ENCODE measurements at places on chromosomes 5 and 9.
A peak's percentile ranks its signal among the peaks of the same experiment; 100 is the strongest.

DNA sequence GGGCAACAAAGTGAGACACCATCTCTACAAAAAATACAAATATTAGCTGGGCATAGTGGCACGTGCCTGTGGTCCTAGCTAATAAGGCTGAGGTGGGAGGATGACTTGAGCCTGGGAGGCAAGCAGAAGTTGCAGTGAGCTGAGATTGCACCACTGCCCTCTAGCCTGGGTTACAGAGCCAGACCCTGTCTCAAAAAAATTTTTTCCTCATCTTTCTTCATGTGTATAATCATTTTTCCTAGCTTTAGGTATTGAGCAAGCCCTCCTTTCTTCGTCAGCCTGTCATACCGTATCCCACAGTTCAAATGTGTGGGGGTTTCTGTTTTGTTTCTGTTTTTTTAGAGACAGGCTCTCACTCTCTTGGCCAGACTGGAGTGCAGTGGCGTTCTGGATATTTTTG is 41.3 kb downstream of the EHMT1 start:
- no peak for DNase-seq

DNA sequence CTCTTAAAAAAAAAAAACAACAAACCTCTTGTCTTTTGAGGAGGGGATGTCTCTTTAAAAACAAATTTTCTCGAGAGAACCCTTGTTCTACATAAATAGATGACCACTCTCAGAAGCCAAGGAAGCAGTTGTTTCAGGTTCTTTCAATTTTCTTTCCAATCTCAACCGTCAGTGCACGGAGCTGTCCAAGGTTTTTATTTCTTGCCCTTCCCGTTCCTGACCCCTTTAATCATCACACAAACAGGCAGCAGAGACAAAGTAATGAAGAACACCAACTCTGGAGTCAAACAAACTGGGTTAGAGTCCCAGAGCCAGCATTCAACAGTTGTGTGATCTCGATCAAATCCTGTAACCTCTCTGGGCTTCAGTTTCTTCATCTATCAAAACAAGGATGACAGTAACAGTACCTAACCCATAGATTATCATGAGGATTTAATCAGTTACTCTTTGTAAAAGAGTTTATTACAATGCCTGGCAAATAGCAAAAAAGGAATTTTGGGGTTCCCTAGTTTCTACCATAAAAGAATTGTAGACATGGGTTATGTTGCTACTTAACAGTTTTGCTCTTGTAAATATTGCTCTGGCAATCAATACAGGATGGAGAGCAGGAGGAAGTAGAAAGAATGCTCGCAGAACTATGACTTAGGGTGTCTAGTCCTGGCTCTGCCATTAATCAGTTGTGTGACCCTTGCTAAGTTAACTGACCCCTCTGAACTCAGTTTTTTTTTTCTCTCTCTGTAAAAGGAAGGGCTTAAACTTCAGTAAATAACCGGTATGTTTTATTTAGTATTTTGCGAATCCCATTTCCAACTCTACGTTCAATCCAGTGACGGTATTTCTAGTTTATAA is 1.0 kb upstream of the NIM1K start:
- DNase-seq = no peak

DNA sequence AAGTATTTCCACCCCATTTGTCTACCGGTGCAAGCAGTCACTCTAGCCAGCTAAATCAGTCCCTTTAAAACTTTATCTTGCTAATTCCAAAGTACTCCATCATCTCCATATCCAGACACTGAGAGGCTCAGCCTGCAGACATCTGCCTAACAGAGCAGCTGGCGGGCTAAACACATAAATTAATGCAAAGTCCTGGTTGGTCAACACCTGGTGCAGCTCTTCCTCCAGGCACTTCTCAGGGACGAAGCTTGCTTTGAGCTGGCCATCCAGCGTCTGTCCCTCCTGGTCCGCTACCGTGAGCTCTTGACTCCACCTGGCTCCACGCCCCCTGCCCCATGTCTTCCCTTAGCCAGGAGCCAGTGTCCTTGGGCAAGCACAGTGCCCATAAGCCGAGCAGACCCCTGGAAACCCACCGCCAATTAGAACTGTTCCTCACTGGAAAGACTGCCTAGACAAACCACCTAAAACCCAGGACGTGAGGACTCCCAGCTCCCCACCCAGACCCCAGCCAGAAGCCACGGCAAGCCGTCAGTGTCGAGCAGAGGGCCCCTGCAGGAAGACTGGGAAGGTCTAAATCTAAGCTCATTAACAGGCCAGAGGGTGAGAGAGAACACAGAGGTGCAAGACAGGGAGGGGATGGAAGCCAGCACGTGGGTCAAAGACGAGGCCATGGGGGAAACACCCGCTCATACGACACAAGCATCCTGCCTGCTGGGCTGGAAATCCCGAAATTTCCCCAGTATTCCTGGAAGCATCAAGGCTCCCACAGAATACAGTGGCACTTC is 120.0 kb downstream of the COL23A1 start:
- no peak for DNase-seq

- no peak for DNase-seq
Measured at GRCh38 chr5:15682122-15682521, 182.1 kb downstream of the FBXL7 start.

DNA sequence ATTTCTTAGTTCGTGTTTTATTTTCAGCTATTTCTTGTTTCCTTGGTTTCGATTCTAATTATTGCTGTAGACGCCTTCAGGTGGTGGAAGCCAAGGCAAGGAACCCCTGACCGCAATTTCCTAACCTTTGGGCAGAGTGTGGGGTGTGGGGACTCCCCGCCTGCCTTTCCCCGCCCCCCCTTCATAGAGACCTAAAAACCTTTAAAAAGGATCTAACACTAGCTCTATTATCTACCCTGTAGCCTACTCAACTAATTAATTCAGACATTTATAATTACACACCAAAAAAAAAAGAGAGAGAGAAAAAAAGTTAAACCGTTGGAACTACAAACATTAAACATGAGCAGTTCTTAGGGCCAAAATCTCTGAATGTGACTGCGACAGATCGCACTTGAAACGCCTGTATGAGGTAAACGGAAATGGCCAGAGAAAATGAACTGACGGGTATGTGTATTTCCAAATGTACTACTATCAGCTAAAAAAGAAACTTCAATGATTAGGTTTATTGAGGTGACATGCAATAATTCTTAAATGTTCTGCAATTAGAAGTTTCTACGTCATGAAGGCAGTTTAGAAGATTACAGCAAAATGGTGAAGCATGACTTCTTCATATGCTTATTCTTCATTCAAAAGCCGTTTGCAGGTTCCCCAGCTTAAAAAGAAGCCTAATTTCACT is 19.0 kb upstream of the FER start:
- DNase-seq = peak; percentile 23

DNA sequence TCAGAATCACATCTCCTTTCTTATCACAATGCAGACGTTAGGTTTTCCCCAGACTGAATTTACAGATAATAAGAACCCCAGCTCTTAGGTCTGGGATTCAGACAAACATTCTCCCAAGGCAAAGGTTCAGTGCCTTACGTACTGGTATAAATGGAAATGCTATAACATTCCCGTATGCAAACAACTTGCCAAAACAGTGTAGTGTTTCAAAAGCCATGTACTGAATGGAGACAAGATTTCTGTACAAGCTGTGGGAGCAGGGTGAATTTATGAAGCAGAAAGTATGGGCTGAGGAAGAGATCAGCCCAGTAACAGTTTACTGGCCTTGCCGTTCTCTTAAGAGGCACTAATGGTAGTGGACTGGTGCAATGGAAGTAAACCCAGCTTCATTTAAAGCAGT is 225.5 kb upstream of the ZNF462 start:
- no peak for DNase-seq

GRCh38 chr5:147857302-147858129 is 21.0 kb upstream of the SCGB3A2 start:
- DNase-seq = peak; percentile 19

GRCh38 chr5:78640662-78641474 is 7.7 kb downstream of the LHFPL2 start:
- no peak for DNase-seq

DNA sequence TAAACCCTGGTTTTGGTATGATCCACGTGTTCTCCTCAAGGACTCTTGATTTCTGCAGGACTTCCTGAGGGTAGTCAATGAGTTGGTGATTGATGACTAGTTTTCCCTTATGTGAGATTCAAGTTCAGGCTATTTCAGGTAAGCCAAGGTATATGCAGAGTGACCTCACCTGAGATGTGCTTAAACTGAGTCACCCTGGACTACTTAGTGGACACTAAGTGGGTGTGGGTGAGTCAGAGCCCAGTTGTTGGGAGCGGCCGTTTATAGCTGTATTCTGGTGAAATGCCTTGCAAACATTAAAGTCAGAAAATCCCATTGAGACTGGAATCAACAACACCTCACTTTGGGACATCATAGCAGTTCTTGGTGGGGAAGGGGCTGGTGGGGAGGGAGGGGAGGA is 62.9 kb downstream of the SLC28A3 start:
- no peak for DNase-seq

DNA sequence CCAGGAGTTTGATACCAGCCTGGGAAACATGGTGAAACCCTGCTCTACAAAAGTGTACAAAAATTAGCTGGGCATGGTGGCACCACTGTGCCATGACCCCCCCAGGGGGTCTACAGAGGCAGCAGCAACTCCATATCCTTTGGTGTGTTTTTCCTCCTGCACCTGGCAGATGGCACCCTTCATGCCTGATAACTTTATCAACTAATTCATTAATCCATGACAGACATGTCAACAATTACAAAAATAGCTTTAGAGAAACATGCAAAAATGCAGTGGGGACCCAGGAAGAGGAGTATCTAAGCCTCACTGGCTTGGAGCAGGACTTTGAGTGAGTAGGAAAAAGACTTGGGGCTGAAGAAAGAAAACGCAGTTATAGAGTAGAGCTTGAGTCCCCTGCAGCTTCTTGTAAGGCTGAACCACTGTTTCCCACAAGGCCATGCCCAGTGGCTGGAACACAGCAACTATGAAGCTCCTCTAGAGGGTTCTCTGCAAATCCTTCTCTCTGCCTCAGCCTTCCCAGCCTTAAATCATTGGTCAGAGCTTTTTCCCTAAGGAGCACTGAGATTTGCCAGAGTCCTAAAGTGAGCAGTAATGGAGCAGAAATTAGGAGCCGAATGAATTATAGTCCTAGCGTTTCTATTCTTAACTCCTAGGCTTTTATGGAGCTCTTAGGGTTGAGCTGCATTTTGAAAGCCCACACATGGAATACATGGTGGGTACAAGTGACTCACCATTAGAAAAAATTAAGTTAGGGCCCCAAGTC is 25.5 kb upstream of the B4GALT1 start:
- DNase-seq = no peak

- DNase-seq = no peak
Measured at GRCh38 chr5:1786621-1787471, 12.8 kb downstream of the MRPL36 start.

GRCh38 chr9:86557063-86557766 is 203.0 kb upstream of the TUT7 start:
- no peak for DNase-seq

- no peak for DNase-seq
Measured at GRCh38 chr9:36842560-36843530, 191.2 kb downstream of the PAX5 start.

DNA sequence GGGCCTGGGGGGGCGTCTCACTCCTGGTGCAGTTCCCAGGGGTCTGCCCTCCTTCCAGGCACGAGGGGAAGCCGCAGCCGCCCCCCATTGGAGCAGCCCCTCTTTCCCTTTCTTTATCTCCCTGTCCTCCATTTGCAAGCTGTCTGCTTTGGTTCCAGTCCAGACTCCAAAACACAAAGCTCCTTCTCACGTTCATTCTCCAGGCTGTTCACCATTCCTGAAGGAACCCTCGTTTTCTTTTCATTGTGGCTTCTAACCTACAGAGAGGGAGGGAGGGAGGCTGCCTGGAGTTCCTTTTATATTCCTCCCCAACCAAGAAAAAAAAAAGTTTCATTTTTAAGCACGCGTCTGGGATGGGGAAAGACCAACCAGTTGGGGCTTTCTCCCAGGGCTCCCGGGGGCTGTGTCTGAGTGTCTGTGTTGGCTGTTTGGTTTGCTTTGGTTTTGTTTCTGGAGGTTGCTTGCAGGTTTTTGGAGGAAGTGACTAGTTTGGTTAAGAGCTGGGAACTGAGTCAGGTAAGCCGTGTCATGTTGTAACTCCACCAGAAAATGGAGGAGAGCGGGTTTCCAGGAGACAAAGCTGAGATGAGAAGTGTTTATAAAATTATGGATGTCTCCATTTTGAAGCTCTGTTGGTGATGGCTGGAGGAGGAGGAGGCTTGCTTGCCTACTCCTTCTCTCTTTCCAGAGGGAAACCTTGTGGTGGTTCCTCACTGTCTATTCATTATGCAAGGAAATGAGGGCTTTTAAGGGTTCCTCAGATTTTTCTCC is 1.6 kb downstream of the ZNF462 start:
- no peak for DNase-seq

DNA sequence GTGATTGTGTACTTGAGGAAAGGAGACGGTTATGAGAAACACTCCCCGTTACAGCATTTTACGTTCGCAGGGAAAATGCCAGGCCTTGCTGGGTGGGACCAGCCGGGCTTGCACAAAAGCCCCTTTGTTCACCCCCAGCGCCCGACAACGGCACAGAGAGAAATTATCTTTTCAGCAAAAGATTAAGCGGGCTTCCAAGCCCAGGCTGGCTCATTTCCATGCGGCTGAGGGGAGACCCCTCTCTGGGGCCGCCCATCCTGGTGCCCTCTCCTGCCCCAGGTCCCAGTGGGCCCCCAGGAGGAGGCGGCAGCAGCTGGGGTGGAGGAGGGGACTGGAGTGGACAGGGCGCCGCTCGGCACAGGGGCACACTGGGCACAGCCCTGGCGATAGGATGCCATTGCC is 50.8 kb upstream of the NOTCH1 start:
- no peak for DNase-seq

- no peak for DNase-seq
Measured at GRCh38 chr5:76404223-76405211, 1.4 kb downstream of the IQGAP2 start.

DNA sequence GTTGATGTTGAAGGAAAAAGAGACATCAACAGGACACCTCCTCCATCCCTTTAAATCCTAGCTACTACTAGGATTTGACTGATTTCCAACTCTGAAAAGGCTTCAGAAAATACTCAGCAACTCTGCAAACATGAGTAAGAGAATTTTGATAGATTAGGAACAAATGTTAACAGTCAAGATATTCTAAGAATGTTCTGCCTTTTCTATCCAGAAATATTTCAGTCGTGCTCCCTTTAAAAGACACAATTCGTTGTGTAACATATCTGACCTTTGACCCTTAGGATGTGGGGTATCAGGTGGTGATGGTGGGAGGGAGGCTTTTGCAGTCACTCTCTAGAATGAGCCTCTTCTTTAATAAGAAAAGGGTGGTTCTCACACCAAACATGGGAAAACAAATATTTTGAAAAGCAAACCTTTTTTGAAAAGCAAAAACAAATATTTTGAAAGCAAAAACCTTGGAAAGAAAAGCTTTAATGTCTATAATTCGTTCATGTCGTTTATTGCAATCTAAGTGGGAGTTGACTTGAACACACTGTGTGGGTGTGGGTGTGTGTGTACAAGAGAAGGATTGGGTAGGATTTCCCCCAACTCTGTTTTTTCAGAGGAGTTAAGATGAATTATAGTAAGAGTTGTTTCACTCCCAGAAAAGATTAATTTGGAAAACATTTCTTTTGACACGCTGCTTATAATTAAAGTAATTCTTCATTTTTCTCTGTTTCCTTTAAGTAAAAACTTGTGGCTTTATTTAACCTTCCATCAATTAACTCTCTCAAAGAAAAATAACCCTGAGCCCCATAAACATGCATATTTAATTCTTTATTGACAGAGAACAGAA is 152.8 kb downstream of the TMEM167A start:
- DNase-seq = no peak

Measured in activated CD8-positive, alpha-beta memory T cell treated with anti-CD3 and anti-CD28 coated beads for 1 hour (primary cell).